ENCODE measurements at places on chromosomes 2 and 18. TPM values are rescaled to one million over a fixed set of nuclear protein-coding genes. Genes with fewer than 3 reads are reported as not detected.

DNA sequence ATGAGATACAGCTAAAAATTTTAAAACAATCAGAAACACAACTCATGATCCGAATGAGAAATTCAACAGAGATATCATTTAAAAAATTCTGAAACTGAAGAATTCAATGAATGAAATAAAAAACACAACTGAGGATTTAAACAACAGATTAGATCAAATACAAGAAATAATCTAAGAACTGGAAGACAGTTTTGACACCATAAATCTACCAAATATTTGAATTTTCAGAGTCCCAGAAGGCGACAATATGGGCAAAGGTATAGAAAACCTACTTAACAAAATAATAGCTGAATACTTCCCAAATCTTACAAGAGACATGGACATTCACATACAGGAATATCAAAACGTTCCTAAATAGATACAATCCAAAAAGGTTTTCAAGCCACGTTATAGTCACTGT is 221.9 kb downstream of the OTX1 start:
- DNase-seq: no peak

GRCh38 chr2:120917886-120918285 is 182.2 kb downstream of the GLI2 start:
- DNase-seq: no peak

The LGALSL gene
- total RNA-seq: under 0.01 TPM

GRCh38 chr2:210913461-210913860 is 357.1 kb downstream of the CPS1 start:
- peak; percentile 2 for DNase-seq

DNA sequence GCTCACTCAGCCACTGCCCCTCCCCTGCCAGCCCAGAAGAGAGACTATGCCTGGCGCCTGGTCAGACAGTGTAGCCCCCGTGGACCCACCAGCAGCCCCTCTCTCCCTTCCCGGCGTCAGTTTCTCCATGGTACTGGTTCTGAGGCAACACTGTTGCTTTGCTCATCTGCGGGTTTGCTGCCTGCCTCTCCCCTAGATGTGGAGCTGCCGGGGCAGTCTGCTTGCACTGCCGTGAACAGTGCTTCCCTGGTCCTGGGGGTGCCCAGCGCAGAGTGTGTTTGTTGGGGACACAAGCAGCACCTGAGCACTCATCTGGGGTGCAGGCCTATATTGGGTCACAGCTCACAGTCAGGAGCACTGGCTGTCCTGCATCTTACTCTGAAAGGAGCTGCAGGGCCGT is 309.9 kb downstream of the NDUFA10 start:
- no peak for DNase-seq

The GALR1 gene
- total RNA-seq: not detected

DNA sequence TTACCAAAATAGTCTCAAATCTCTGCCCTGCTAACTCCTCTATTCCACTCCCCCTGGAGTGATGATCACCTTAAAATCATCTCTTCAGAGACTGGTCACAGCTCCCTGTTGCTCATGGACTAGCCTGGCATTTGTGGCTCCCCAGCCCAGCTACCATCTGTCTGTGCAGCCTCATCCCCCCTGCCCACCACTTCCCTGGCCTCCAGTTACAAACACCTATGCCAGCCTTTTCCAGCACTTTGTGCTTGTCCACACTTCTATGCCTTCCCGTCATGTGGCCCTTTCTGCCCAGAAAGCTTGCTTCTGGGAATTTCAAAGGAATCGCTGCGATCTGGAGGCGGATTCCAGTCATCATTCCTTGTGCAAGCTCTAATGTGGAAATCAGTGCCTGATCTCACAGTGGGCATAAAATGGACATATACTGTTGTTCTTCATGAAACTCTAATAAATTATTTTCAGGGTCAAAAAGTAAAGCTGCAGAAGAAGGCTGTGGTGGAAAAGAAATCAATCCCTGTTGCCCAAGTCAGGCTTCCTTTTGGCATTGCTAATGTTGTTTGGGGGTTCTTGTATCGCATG is 19.4 kb downstream of the PLB1 start:
- no peak for DNase-seq

- DNase-seq: peak; percentile 95
These were observed 60.1 kb downstream of the LIMS1 start for GRCh38 chr2:108594132-108594981.

GRCh38 chr2:20282916-20283592 is 58.1 kb upstream of the SDC1 start:
- DNase-seq: peak; percentile 11

DNA sequence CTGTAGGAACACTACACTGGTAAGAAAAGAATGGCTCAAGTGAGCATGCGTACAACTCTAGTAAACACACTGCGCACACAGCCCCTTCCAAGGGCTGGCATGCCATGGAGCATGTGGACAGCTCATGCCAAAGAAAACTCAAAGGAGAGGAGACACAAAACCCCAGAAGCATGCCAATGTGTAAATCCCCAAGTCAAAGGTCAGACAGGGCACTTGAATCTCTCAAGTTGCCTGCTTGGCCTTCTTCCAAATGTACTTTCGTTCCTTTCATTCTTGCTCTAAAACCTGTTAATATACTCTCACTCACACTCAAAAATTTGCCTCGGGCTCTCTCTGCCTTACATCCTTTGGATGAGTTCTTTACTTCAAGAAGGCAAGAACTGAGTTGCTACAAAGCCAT is 365.3 kb downstream of the NBAS start:
- peak; percentile 50 for DNase-seq

The SMYD1 gene
- not detected for total RNA-seq

Data from RPMI7951 (cell line).